ENCODE measurements at places on chromosomes 5 and 9.

GRCh38 chr9:138024831-138025291 is 147.3 kb downstream of the CACNA1B start:
- peak; percentile 50 for DNase-seq

DNA sequence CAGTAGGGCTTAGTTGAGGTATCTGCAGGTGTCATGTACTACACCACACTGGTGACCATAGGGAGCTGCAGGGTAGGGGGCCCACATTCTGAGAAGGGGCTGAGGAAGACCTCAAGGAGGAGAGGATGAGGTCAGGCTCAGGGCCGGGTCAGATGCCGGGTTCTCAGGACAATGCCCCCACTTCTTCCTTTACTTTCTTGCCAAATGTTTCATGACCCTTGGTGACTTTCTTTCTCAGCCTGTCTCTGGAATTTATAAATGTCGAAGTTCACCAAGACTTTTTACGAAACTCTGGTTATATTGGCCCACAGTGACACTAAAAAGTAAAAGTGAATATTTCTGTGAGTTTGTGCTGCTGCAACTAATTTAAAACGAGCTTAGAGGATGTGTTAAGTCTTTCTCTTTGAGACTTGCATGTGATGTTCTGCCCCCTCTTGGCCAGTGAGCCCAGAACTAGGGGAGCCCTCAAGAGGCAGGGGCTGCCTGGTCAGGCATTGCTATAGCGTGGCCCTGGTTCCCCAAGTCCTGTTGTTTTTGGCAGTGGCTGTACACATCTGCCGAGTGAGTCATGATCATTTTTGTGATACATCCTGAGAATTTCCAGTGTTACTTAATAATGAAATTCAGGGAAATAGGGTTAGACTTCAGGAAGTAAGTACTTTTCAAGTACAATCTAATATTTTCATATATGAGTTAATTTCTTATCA is 11.2 kb downstream of the ACO1 start:
- DNase-seq, result no peak

DNA sequence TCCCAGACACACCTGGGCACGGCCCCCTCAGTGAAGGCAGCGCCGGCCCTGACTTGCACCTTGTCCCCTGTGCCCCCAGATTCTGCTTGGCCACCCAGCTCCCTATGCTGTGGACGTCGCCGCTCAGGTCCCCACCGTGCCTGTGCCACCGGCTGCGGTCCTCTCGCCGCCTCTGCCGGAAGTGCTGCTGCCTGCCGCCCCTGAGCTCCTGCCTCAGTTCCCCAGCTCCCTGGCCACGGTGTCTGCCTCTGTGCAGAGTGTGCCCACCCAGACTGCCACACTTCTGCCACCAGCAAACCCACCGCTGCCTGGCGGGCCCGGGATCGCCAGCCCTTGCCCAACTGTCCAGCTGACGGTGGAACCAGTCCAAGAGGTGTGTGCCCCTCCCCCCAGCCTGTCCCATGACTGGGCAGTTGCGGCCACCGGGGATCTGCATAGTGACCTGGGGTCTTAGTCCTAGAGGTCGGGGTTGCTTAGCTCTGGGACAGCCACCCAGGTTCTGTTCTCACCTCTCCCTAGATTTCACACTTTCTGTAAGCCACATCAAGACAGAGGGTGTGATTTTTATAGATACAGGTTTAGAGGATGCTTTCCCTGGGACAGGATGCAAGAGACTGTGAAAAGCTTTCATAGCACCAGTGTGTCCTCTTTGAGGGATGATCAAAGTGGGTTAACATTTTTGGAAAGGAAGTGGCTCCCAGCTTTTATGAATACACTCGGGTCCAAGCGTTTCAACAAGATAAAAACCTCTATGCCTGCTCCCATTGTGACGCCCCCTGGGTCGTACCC is 78.0 kb downstream of the WNK2 start:
- peak; percentile 56 for DNase-seq

DNA sequence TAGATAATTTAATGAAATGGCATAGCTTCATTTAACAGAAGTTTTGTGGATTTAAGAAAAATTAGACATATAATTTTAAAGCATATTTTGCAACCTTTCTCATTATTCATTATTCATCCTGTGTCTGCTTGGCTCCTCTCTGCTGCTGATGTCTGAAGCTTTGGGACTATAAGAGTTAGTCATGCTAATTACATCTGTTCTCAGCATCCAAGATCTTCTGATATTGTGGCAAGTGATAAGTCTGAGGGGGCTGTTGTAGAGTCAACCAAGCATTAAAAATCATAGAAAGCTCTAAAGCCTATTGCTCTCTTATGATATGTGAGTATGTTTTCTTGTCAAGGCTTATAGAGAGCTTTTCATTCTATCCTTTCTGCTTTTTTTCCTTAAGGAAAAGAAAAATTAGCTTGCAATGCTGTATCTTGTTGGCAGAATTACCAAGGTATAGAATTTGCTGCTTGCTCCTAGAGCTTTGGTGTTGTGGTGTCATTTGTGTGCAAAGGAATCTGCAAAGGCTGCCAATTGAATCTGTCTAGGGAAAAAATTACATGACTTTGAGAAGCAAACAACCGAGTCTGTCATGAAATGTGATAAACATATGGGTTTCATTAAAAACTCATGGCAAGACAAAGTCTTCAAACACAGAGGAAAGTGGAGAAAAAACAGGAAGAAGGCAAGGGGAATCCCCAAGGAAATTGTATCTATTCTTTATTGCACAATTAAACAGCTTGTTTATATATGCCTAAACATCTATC is 156.1 kb upstream of the DAB2 start:
- no peak for DNase-seq

GRCh38 chr9:87546704-87547103 is 49.0 kb downstream of the DAPK1 start:
- no peak for DNase-seq

DNA sequence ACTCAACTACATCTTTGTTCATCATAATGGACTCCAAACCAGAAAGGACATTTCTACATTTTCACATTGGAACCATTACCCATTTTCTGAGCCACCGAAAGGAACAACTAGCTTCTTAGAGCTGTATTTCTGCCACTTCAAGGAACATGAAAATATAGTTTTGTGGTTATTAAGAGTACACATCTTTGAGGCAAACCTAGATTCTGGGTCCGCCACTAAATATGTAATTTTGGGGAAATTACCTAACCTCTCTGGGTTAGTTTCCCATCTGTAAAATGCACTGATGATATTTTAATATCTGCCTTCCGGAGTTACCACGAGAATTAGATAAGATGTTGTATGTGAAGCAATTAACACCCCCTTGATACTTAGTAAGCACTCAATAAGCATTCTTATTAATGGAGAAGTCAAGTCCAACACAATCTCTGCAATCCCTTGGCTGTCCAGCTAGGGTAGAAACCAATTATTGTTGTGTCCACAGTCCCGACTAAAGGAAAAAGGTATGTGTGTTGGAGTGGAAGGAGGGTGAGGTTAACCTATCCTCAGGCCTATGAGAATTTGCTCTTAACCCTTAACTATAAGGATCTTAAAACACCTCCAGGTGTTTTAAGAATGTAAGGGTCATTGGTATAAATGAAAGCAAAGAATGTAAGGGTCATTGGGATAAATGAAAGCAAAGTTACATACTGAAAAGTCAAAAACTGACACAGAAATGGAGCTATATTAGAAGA is 94.0 kb upstream of the PTGER4 start:
- DNase-seq, result no peak

DNA sequence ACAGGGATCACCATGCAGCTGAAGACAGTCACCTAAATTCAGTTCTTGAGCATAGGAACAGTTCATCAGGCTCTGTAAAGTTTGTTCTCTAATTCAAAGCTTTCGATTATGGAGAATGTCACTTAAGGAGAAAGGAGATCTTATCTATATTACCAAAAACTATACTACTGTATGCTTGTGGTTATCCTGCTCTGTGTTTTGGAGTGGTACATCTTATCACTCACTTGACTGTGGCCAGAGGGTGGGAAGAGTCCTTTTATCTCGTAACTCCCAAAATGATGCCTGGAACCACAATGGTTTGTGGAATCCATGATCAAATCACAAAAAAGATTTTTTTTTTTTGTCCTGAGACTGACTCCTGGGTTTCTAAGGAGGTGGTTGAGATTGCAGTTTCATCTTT is 230.7 kb downstream of the COMMD10 start:
- DNase-seq, result no peak

DNA sequence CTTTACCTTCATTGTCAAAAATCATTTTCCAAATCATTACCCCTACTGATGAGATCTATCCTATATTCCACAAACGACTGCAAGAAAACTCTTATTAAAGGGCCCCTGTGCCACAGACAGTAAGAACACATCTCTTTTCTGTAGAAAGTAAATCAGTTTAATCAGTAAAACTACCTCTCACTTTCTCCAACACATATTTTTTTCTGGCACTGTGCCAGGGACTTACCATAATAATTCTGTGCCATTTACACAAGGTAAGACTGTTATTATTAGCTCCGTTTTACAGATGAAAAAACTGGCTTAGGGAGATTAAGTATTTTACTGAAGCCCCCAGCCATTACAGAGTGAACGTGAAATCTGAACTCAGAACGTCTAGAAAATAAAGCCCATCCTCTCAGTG is 587.0 kb upstream of the COX7C start:
- no peak for DNase-seq

DNA sequence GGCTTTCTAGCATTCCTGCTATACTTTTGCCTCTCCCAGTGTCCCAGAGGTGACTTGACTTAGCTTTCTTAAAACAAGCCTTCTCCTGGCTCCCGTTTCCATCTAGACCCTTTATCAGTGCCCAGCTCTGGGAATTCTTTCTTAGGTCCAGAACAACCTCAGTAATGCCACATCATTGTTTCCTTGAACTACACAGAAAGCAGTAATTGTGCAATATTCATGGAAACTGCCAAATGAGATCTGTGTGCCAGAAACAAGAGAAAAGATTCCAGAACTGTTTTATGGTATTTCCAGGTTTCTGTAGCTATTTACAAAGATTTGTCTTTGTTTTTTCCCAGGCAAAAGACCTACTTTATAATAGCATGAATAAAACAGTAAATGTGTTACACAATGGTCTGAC is 391.3 kb downstream of the SLCO4C1 start:
- no peak for DNase-seq

- DNase-seq, result no peak
Measured at GRCh38 chr5:91591076-91591475, 208.0 kb upstream of the ARRDC3 start.

DNA sequence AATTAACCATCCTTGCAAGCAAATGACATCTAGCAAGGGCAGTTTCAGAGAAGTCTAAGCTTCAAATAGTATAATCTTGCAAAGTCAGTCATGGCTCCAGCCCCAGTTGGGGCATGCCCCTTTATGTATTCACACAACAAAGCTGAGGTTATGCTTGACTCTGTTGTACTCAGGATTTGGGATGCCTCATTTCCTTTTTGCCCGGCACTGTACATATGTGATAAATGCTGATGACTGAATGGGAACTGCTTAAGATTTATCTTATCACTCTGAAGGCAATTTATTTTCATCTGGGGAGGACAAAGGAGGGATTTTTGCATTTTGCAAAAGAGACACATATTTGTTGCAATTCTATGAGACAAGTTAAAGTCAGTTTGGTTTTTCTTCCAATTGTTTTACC is 219.2 kb downstream of the TRPM3 start:
- DNase-seq, result no peak

- DNase-seq, result no peak
Measured at GRCh38 chr5:128253161-128253560, 169.6 kb downstream of the SLC12A2 start.

GRCh38 chr5:37738057-37738691 is 101.7 kb downstream of the GDNF start:
- DNase-seq, result no peak

DNA sequence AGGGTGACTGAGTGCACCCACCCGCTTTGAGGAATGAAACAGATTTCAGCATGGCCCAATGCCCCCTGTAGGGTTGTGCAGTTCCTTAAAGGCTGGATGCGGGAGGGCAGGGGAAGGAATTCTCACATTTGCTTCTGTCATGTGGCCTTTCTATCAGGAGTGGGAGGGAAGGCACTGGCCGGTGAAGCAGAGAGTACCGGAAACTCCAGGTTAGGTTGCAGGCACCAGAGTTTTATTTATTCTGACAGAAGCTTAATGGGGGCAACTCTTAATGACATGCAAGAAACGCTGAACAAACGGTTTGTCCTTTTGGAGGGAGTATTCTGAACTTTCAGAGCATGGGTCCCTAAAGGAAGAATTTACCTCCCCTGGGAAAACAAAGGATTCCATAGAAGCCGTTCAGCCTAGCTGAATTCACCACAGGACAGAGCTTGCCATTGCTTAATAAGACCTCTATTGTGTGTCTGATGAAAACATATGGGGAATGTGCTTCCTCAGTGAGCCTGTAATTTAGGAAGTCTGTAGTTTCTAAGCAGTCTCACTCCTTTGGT is 44.1 kb upstream of the EQTN start:
- DNase-seq, result no peak

DNA sequence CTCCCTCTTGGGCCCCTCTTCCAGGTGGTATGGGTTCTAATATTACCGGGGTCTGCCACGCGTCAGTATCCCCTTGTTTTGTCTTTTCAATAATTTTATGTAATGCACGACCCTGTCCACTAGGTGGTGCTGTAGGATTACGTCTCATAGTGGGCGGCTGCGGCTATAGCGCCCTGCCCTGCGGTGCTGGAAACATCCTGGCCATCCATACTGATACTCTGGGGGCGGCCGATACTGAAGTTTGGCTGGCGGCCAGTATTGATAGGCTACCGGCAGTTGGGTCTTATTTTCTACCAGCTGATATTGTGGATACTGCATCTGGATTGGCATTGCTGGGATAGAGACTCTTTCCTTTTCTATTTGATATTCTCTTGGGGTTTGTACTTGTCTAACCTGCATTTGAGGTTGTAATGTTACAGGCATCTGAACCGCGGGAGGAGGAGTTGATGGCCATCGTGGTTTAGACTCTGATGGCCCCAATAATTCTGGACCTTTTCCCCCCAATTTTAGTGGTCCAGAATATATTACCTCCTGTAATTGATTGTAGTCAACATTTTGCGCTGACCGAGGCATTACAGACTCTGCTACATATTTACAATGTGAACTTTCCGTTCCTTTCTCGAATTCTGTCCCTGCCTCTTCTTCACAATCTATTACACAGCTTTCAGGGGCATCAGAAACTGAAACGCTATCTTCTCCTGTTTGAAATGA is 3.3 kb upstream of the TMEM141 start:
- no peak for DNase-seq

DNA sequence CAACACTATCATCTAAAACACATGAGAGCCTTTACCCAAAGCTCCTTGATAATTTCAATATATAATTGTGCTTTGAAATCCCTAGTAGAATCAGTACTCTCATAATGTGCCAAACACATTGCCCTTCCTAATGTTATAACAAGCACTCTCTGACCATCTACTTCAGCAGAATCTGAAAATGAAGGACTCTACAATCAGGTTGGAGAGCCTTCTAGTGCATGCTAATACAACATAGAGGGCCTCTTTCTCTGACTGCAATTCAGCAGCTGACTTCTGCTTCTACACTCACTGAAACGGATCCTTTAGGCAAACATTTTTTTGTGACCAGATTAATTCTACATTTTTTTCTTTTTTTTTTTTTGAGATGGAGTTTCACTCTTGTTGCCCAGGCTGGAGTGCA is 155.6 kb downstream of the EPB41L4A start:
- DNase-seq, result no peak

Measured in left forelimb (tissue), 1 donor.